ENCODE measurements at places on chromosomes 3 and 15. TPM values are rescaled to one million over a fixed set of nuclear protein-coding genes. Genes with fewer than 3 reads are reported as not detected.

DNA sequence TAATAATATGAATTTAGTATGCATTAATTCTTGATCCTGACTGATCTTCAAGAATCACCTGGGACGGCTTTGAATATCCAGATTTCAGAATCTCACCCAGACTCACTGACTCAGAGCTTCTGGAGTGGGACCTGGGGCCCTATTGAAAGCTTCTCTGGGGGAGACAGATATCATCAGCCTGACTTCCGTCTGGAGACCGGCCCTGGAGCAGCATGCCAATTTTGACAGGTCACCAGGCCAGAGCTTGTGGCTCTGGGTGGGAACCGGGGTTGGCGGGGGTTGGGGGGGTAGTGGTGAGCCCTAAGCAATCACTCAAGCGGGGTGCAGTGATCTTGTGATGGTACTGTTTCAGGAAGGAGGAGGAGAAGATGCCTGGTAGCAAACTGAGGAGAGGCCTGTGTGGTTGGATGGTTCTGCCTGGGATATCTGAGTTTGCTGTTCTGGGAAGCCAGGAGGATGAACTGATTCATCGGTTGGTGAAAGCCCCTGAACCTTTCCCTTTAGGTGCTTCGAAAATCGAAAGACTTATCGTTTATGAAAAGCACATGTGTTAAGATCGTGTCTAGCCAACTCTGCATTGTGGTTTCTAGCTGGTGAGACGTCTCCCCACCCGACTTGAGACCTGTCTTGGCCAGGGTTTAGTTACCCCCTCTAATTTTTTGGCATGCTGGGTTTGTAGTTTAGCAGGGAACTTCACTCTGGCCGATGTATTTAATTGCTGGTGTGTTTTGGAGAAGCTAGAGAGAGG lies 263.9 kb upstream of the C2CD4B start:
- no peak for DNase-seq

- no peak for DNase-seq
These were observed 124.8 kb upstream of the GOLIM4 start for GRCh38 chr3:168220556-168220955.

DNA sequence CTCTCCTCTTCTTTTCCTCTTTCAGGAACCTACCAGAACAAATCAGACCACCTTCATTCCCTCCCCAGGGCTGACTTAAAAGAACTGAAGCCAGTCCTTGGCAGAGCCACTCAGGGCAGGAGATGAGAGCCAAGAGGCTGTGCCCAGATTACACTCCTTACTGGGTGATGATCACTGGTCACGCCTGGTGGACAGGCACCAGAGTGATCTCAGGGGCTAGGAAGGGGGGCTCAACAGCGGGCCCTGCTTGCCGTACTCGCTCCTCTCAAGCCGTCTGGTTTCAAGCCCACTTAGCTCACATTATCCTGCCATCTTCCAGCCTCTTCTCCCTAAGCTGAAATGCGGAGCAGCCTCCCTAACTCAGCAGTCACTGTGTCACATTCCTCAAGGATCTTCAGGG lies 1.7 kb upstream of the FAH start:
- no peak for DNase-seq

- DNase-seq: no peak
These were observed 46.4 kb upstream of the RGMA start for GRCh38 chr15:93135459-93135858.

DNA sequence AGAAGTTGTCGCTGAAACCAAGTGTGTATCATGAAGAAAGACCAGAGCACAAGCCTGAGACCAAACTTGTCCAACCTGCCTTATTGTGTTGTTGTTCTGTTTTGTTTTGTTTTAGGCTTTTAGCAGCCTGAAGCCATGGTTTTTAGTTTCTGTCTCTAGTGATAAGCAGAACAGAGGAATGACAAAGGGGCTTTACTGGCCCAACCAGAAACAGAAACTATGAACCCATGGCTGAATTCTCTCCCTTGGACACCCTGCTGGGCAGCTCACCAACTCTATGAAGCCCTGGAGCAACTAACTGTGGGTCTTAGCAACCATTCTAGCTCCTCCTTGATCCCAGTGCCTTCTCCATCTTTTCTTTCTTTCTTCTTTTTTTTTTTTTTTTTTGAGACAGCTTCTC lies 30.3 kb downstream of the HCLS1 start:
- no peak for DNase-seq

DNA sequence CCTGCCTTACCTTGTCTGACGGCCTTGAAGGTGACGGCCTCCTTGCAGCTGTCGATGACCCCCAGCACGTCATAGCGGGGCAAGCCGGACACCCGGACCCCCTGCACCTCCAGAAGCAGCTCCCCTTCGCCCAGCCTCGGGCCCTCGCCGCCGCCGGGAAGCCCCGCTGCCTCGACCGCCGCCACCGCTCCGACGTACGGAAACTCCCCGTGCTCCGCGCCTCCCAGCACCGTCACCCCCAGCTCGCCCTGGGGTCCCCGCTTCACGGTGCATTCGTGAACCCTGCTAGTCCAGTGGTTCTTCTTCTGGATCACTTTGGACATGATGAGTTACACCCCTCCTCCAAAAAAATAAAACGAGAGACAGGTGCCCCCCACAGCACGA lies 740 bp downstream of the MAGI1 start:
- no peak for DNase-seq

DNA sequence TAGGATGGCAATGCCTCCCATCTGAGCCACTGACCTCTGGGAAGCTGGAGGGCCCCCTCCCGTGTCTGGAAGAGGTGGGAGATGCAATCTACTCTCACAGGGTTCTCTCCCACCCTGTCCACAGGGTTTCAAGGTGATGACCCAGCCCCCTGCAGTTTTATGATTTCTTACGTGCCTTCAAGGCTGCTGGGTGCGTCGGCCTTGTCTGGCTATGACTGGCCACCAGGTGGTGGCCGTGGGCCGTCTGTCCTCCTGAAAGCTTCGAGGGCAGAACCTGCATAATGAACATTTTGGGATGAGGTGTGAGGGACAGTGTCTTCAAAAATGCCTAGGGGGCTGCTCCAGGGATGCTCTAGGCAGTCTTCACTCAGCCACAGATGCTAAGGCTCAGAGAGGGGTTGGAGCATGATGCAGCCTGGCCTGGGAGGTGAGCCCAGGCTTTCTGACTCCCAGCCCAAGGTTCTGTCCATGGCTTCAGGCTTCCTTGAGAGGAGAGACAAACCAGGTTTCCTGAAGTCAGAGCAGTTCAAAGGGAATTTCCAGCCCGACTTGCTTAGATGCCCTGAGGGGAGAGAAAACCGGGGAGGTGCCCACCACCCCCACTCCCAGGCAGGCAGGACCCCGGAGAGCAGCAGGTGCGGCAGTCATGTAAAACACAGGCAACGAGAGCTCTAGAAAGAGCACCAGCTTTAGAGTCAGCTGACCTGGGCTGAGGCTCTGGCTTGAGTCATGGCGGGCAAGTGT lies 18.7 kb downstream of the ISG20 start:
- DNase-seq: no peak

DNA sequence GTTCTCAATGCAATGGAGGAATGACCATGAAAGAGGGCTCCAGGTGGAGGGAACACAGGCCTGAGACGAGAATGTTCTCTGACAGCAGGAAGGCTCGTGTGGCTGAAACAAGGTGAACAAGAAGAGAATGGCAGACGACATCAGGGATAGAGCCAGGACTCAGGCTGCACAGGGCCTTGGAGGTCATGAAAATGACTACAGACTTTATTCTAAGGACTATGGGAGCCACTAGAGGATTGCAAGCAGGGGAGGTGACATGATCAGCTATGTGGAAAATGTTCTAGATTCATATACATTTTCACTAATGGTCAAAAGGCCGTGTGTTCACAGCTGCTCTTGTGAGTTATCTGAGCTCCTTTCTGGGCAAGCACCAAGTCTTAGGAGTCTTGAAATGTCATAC lies 78.2 kb downstream of the TAFA4 start:
- no peak for DNase-seq

GRCh38 chr3:23969393-23969792 lies 24.3 kb downstream of the NR1D2 start:
- DNase-seq: no peak

DNA sequence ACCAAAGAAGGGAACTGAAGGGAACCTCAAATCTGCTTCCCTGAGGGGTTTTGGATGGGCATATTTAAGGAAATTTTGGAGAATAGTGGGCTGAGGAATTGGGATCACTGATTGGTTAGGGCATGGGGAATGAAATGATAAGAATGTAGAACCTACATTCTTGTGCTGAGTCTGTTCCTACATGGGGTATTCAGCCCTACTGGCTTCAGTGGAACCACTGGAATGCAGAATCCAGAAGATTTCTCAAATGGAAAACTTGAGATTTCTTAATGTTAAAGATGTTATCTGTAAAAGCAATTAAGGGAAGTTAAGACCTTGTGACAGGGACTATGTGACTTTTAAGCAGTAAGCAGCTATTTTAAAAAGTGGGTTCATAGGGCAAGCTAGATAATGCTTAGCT lies 1062.4 kb downstream of the AGBL1 start:
- no peak for DNase-seq

GRCh38 chr3:149541091-149541491 lies 66.6 kb downstream of the TM4SF4 start:
- DNase-seq: no peak

- DNase-seq: no peak
These were observed 10.2 kb downstream of the ASB7 start for GRCh38 chr15:100612539-100612938.

DNA sequence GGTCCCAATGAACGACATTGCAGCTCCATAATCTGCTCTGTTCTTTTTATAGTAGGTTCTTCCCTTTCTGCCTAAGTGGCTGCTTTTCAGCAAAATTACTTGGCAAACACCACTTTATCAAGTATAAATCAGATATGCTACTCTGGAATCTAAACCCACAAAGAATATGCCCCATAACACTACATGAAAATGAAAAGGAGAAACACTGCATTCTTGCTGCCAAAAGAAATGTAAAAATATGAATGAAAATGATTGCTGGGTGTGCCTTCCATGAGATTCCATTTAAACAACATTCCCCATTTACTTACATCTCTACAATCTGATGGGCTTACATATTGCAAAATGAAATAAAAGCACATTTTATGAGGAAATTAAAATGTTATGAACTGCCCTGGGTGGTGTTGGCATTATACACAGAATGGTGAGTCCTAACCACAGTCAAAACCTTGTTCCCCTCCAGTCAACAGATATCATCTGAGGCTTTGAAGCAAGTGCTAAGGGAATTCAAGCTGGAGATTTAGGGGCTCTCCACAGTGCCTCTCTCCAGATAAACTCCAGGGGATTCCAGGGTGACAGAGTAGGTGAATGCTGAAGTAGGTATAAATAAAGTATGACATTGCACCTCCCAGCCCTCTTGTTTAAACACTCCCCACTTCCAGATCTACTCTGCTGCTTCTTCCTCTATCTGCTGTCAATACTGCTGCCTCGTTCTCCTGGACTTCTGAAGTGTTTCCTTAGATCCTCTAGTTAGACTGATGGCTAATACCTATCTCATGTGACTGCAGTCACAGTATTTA lies 136.5 kb downstream of the RORA start:
- no peak for DNase-seq

Gene NBEAL2
- total RNA-seq: 150 TPM

Gene ARHGEF26
- total RNA-seq: 56.7 TPM

Gene DAZL
- not detected for total RNA-seq

Gene CLDN18
- total RNA-seq: 6.7 TPM

Gene CMC1
- 25.9 TPM for total RNA-seq
